ENCODE measurements at places on chromosomes 7 and 10.
A peak's percentile ranks its signal among the peaks of the same experiment; 100 is the strongest.

DNA sequence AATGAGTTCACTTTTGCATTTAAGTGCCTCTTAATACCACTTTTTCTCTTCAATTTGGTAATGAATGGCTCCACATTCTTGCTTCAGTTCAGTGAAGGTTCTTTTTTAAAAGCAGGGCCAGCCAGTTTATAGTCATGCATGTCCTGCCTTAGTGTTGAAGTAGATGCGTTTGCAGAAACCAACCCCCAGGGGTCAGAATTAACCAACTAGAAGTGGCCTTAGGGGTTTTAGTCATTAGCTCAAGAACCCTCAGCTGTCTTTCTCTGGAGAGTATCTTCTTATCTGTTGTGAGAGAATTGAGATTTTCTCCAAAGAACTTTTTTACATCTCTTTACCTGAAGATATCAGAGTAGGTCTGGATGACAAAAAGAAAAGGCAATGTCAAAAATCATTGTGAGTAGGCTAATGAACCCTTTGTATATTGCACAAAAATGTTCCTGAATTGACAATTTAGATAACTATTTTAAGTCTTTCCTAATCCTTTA lies 82.2 kb downstream of the PIK3CG start:
- peak; percentile 67 for DNase-seq

GRCh38 chr10:31172925-31173324 lies 141.3 kb upstream of the ZNF438 start:
- no peak for DNase-seq

- DNase-seq: no peak
These were observed 79.1 kb downstream of the VIM start for GRCh38 chr10:17307123-17307522.

GRCh38 chr10:78991187-78991586 lies 77.6 kb upstream of the ZMIZ1 start:
- DNase-seq: no peak

GRCh38 chr10:84177541-84178141 lies 4.0 kb downstream of the GPR15LG start:
- DNase-seq: no peak
